ENCODE measurements at places on chromosomes 1 and 21.

GRCh38 chr1:36133484-36133883, 8.5 kb upstream of the COL8A2 start:
- no peak for DNase-seq

- no peak for DNase-seq
These were observed 20.6 kb upstream of the EGLN1 start for GRCh38 chr1:231442735-231443134.

- no peak for DNase-seq
These were observed 32.8 kb downstream of the LRRC8B start for GRCh38 chr1:89557445-89557825.

- no peak for DNase-seq
These were observed 54.6 kb upstream of the PRDX6 start for GRCh38 chr1:173422456-173422976.

DNA sequence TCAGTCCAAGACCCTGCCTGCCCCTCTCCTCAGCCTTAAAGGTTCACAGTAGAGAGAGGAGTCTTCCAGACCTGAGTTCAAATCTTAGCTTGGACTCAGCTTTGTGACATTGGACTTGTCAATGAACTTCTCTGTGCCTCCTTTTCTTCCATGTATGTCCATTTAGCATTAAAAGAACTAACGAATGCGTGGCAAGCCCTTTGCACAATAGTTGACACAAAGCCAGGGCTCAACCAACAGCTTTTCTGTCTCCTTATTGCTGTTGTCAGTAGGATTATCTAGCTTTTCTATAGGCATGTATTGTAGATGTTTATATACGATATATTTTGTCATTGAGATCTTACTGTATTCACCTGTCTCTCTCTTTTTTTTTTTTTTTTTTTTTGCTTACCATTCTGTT, 450.8 kb downstream of the PTPRU start:
- no peak for DNase-seq

DNA sequence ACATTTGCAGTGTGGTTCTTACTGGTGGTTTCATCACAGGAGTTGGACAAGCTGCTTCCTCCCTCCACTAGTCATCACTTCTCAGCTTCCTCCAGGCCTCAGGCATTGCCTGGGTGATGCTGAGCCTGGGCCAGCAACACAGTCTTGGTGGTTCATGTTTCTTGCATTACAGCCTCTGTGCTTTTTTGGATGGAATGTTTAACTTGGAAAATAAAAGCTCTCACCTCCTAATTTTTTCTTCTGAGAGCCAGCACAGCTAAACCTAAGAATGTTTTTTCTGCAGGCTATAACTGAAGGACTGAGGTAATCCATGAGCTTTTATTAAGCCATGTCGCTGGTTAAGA, 66.1 kb upstream of the RHOU start:
- no peak for DNase-seq

DNA sequence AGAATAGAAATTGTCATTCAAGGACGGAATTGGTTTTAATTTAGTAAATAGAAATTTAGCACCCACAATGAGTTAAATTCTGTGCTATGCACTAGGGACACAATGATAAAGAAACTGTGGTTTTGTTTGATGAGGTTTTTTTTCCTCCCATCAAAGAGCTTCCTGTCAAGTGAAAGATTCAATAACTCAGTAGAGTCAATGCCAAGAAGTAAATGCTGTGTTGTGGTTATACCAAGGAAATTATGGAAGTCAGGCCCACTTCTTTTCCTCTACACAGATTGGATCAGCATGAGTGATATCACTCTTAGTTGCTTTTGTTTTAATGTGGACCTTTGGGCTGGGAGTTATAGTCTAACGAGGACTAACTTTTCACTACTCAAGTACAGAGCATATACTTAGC, 1269.6 kb upstream of the ADGRL2 start:
- DNase-seq: no peak

DNA sequence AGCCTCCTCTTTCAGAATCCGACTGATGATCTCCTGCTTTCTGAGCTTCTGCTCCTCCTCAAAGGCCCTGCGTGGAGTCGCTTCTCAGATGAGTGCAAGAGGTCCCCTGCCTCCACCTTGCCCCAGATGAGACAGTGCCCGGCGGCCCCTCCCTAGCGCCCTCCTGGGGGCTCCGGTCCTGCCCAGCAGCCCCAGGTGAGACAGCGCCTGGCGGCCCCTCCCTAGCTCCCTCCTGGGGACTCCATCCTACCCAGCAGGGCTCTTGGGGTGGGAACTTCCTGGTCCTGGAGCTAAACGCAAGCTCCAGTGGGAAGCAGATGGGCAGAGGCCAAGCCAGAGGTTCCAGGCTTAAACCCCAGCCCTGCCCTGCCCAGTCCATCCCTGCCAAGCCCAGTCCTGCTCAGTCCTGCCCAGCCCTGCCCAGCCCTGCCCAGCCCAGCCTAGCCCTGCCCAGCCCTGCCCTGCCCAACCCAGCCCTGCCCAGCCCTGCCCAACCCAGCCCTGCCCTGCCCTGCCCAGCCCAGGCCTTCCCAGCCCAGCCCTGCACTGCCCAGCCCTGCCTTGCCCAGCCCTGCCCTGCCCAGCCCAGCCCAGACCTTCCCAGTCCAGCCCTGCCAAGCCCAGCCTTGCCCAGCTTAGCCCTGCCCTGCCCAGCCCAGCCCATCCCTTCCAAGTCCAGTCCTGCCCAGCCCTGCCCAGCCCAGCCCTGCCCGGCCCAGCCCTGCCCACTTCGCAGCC, 34.6 kb downstream of the CFAP74 start:
- no peak for DNase-seq

GRCh38 chr1:176379626-176380339, 83.2 kb upstream of the PAPPA2 start:
- DNase-seq: no peak

GRCh38 chr1:40404670-40405462, 31.3 kb downstream of the SMAP2 start:
- DNase-seq: no peak

DNA sequence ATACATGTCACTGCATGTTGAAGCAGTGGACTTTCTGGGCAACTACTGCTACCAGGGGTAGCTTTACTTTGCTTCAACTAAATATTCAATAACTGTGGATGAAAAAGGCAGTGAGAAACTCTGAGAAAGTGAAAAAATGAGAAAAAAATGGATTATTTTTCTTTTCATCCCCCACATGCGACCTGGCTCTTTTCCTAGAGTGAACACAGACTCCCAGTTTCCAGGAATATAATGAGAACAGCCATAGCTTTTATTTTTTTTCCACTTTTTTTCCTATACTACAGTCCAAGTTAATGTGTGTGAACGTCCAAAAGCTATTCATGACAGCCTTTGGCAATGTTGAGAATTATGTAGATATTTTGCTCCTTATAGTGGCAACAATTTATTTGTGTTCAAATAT, 230.4 kb downstream of the DNM3 start:
- DNase-seq: no peak

GRCh38 chr1:232273011-232273410, 356.9 kb downstream of the SIPA1L2 start:
- no peak for DNase-seq

GRCh38 chr1:151347523-151348246, 633 bp upstream of the RFX5 start:
- DNase-seq: no peak
